ENCODE measurements at places on chromosomes 3 and 15.

- peak; percentile 100 for DNase-seq
Observed at GRCh38 chr3:194592798-194593752, 40.1 kb downstream of the TMEM44 start.

- no peak for DNase-seq
Observed at GRCh38 chr3:23117856-23118255, 85.3 kb upstream of the UBE2E2 start.

- no peak for DNase-seq
Observed at GRCh38 chr15:66706225-66706732, 4.2 kb downstream of the SMAD6 start.

GRCh38 chr3:87895983-87896382 lies 162.8 kb downstream of the CGGBP1 start:
- DNase-seq: no peak

DNA sequence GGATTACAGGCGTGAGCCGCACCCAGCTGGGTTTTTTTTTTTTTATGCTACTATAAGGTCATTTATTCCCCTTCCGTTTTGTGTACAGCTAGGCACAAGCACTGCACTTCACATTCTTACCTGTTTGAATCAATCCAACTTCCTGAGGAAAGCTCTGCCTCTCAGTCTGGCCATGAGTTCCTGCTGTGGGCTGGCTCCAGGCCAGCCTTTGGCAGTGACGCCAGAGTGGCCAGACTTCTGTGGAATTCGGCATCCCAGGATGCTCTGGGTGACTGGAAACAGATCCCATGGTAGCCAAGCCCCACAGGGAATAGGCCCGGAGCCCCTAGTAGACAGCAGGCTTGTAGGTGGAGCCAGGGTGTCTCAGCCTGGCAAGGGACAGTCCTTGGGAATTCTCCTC lies 21.5 kb upstream of the TIMP4 start:
- peak; percentile 89 for DNase-seq

DNA sequence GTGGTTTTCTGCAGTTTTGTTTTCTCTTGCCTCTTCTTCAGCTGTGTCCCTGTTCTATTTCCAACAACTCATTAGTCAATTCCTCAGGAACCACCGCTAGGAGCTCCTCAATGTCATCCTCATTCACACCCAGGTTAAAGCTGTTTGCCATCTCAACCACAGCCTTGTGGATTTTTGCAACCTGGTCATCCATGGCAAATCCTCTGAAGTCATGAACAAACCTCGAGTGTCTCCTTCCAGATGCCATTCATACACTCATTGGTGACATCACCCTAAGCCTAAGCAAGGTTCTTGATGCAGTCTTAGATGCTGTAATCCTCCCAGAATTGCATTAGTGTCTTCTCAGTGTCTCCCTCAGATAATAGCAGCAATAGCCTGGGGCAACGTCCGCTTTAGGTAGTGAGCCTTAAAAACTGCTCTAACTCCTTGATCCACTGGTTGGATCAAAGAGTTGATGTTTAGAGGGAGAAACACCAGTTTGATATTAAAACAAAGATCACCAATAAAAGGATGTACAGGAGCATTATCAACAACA lies 31.5 kb upstream of the ZNF502 start:
- no peak for DNase-seq

DNA sequence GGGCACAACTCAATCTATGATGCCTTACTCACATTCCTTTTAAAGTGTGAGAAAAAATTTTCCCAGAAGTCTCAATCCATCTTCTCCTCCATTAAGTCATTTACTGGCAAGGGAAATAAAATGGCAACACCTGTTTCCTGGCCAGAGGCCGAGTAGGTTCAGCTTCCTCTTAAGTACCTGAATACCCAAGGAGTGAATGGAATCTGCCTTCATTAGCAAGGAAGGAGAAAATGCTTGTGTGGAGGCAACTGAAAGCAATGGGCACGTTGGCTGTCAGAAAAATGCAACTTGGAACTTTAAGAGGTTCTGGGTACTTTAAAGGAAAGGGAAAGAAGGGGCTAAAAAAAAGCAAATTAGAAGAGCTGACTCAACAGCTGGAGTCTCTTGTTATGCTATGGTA lies 423.6 kb upstream of the ARL6 start:
- DNase-seq: no peak

DNA sequence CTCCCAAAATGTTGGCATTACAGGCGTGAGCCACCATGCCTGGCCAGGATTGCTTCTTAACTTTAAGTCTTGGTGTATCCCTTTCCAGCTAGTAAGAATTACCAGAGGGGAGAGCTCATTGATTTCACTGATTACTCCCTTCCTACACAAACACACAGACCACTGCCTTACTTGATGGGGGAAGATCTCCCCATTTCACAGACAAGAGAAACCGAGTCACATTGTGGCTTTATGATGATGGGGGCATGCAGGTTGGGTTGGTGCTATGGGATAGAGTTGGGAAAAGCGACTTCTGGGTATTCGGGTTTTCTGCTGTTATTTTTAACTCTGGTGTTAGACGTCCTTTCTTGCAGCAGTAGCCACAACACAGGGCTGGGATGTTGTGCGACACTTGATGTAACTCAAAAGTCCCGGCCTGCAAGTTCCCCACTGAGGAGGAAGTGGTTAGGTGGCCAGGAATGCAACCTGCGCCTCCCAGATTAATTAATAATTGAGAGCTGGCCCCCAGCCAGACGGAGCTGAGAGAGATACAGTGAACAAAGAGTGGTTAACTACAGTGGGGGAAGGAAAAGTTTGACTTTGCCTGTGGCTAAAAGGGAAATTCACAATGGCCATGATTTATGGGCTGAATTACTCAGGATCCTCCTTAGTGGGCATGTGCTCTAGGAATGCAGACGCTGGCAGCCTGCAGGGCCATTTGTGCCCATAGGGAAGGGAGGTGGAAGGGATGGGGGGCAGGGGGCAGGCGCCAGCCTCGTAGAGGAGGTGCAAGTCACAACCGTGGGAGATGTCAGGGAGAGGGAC lies 63.6 kb downstream of the SMAD6 start:
- peak; percentile 53 for DNase-seq

GRCh38 chr3:40574661-40575060 lies 49.9 kb downstream of the ZNF621 start:
- DNase-seq: peak; percentile 89

- DNase-seq: no peak
Observed at GRCh38 chr3:134991003-134991402, 195.9 kb downstream of the EPHB1 start.

DNA sequence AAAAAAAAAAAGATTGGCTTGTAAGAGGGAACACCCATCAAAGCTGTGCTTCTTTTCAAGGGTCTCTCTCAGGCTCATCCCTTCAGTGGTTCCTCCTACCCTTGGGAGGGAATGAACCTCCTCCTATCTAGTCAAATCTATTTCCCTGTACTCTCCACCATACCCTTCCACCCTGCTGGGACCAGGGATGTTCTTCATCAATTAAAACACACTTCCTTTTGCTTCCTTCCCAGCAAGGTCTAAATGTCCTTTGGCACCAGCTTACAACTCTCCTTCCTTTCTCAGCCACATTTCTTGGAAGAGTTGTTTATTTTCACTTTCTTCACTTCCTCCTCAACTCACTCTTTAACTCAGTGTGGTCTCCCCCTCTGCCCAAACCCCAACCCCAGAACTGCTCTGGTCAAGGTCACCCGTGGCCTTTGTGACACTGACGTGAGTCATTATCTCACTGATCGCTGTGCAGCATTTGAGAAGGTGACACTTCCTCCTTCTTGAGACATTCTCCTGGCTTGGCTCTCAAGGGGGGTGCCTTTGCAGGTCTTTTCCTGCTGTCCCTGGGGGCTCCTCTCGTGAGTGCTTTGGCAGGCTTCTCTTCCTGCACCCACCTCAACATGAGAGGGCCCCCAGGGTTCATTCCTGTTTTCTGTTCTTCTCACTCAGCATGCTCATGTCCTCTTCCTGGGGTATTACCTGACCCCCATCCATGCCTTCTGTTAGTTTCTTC lies 210.5 kb upstream of the TLE3 start:
- DNase-seq: peak; percentile 46

DNA sequence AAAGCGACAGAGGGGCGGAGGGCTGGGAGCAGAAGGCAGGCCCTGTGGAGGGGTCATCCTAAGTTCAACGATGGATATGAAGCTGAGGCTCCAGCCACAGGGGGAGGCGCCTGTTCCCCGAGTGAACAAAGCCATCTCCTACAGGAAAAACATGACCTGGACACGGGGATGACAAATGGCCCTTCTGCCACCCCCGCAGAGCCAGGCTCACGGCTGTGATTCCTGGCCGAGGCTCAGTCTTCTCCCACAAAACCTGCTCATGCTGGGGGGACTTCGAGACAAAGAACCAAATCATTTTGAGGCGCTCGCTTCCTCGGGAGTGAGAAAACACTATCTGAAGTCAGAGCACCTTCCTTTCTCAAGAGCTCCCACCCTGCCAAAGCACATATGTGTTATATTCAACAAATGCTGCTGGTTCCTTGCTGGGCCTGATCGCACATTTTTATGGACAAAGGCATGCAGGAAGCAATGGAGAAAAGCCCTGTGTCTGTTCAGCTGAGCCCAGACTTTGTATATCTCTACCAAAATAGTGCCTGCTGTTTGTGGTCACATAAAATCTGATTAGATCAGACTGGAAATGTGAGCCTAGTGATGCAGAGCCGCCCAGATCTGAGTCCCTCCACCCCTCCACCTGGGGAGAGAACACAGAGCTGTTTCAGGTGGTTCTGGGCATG lies 5.6 kb downstream of the RBP1 start:
- peak; percentile 93 for DNase-seq

DNA sequence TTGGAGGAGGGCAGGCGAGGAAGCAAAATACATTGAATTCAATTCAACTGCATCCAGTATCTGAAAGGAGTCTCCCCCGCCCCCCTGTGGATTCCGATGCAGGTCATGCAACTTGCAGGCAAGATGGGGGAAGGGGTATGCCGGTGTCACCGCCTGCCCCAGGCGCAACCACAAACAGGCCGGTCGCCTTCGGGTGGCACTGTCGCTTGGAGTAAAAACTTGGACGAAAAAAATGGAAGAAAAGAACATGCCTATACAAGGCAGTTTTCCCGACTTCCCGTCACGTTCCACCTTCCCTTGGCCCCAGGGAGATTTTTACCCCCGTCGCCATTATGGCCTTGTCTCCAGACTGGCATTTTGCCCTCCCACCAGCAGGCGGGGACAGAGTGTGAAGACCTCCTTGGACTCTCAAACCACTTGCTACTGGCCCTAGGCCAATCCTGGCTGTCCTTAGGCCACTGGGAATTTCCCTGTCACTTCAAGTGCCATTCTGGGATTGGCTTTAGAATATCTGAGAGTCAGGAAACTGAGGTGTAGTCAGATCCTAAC lies 1.6 kb upstream of the NTRK3 start:
- DNase-seq: no peak

GRCh38 chr3:25895031-25895430 lies 105.1 kb downstream of the OXSM start:
- DNase-seq: no peak

DNA sequence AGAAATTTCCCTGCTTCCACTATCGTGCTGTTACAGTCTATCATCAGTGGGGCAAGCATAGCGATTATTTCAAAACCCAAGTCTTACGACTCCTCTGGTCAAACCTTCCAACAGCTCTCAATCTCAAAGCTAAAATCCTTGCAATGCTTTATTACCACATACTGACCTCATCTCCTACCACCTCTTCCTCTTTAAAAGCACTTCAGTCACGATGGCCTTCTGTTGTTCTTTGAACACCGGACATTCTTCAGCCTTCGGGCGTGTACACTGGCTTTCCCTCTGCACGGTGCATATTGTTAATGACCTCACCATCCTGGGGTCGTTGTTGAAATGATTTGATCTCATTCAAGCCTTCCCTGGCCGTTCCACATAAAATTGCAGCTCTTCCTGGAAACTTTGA lies 31.1 kb downstream of the MAGEL2 start:
- DNase-seq: no peak

Measured in astrocyte of the spinal cord (primary cell).